ENCODE measurements at places on chromosomes 5 and 9.

GRCh38 chr9:76526026-76526425 lies 67.0 kb downstream of the GCNT1 start:
- H3K4me1 ChIP-seq = no peaks in the 10 kb centered on the region
- H3K27me3 ChIP-seq = no peaks in the 10 kb centered on the region
- DNase-seq = no peak
- H3K36me3 ChIP-seq = no peaks in the 10 kb centered on the region
- no peak overlapping the region for H3K4me3 ChIP-seq

- H3K4me1 ChIP-seq = no peaks in the 10 kb centered on the region
- no peak overlapping the region for H3K4me3 ChIP-seq
- H3K27me3 ChIP-seq = no peaks in the 10 kb centered on the region
- H3K27ac ChIP-seq = no peak overlapping the region
- no peak for DNase-seq
- H3K36me3 ChIP-seq = no peaks in the 10 kb centered on the region
Measured at GRCh38 chr5:4204276-4205141, 608.9 kb downstream of the IRX1 start.

DNA sequence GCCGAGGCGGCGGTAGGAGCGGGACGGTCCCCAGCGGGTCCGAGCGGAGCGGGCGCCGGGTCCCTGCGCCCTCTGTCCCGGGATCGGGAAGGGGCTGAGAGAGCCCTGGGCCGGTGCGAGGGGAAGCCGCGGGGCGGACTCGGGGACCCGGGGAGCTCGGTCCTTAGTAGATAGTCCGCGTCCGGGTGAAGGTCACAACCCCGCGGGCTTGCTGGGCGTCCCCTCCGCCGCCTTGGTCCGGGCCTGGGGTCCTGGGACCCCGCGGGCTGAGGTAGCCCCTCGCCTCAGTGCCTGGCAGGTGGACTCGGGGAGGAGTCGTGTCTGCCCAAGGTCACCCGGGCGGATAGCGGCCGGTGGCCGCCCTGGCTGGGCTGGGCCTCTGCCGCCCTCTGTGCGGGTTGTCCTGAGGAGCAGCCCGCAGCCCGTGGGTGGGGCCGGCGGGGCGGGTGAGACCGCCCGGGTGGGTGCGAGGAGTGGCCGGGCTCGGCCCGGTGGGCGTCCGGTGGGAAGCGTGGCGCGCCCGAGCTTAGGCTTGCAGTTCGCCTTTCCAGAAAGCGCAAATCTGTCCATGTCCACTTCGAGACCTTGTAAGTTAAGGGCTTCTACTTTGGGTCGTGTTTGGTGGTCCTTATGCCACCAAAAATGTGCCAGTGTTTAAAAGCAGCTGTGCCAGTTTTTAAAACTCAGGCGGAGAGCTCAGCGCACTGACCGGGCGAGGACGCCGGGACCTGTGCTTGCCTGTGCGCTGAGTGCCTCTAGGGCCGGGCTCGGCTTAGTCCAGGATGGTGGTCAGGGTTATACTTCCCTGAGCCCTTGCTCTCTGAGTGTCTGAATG lies 554 bp downstream of the SDHA start:
- H3K27me3 ChIP-seq = no peaks in the 10 kb centered on the region
- peak overlapping the region; percentile 82 for H3K4me3 ChIP-seq
- DNase-seq = peak; percentile 47

GRCh38 chr9:96784021-96784420 lies 6.1 kb upstream of the ZNF510 start:
- H3K36me3 ChIP-seq = no peaks in the 10 kb centered on the region
- no peaks in the 10 kb centered on the region for H3K27me3 ChIP-seq
- no peak overlapping the region for H3K27ac ChIP-seq
- no peak overlapping the region for H3K4me3 ChIP-seq

All from Peyer's patch (tissue), 4 donors.